AG08396 (cell line): ENCODE measurements at places on chromosomes 4 and X.

GRCh38 chr4:102352781-102353180 is 7.5 kb upstream of the SLC39A8 start:
- no peak for DNase-seq

DNA sequence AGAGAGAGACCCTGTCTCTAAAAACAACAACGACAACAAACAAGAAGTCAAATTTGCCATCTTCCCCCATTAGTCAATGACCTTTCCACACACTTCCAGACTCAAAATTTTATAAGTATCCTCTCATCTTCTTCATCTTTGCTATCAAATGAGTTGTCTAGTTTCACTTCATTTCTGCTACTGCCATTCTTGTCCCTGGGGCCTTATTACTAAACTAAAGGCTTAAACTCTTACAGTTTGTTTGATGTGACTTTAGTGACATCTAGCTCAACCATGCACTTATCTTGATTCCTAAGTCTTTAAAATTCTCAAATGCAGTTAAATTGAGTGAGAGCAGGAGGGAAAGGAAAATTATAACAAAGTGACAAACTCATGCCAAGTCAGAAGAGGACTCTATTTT is 271.8 kb upstream of the GK2 start:
- no peak for DNase-seq

DNA sequence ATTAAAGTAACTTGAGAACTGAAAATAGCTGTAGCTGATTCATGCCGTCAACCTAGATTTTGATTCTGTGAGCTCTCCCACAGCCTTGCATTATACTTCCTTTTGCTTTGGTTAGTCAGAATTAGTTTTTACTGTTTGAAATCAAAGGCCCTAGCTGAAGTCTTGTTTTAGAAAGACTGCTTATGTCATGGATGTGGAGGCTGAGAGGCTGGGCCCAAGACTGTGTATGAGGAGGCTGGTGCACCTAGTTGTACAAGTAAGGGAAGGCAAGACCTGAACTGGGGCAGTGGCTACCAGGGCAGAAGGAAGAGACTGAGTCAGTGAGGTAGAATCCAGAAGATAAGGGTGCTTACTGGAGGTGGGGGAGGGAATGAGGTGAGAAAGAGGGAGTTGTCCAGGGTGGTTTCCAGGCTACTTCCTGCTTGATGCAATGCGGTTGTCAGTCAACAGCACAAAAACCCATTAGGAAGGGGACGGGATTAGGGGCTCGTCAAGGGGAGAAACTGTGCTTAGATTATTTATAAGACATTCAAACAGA is 76.2 kb upstream of the PAGE3 start:
- DNase-seq = no peak

- peak; percentile 76 for DNase-seq
These were observed 27.5 kb upstream of the PDGFC start for GRCh38 chr4:156999175-156999517.

DNA sequence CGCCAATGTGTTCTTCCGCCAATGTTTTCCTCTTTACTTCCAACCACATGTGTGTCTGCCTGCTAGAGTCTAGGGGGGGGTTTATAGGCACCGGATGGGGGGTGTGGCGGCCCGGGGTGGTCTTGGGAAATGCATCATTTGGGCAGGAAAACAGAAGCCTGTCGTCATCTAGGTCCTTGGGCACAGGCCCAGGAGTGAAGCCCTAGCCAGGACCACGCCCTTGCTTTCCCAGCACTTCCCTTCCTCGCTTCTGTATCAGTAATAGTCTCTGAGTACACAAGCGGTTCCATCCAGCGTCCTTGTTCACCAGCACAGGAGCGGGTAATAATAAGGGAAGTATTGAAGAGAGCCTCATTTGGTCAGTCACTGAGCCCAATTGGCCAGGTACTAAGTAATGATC is 74.5 kb downstream of the QDPR start:
- DNase-seq = no peak

GRCh38 chr4:84218031-84218430 is 281.1 kb downstream of the NKX6-1 start:
- DNase-seq = no peak

GRCh38 chrX:43836435-43837184 is 45.6 kb downstream of the MAOB start:
- no peak for DNase-seq

GRCh38 chr4:144575181-144575580 is 70.8 kb upstream of the HHIP start:
- DNase-seq = no peak

DNA sequence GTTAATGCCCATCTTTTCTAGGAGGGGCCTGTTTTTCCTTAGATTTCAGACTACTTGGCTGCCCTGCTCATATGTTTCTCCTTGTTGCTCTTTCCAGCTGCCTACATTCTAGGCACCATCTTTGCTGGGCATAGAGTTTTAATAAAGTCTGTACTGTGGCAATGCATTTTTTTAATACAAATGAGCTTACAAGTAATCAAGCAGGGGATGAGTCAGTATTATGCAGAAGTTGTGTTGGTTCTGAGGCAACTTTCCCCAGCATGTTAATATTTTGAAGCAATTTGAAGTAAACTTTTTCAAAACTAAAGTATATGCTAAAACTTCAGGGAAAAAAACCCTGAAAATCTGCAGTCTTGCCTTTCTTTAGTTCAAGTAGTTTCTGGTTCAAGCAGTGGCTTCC is 372.0 kb upstream of the GATB start:
- DNase-seq = no peak

DNA sequence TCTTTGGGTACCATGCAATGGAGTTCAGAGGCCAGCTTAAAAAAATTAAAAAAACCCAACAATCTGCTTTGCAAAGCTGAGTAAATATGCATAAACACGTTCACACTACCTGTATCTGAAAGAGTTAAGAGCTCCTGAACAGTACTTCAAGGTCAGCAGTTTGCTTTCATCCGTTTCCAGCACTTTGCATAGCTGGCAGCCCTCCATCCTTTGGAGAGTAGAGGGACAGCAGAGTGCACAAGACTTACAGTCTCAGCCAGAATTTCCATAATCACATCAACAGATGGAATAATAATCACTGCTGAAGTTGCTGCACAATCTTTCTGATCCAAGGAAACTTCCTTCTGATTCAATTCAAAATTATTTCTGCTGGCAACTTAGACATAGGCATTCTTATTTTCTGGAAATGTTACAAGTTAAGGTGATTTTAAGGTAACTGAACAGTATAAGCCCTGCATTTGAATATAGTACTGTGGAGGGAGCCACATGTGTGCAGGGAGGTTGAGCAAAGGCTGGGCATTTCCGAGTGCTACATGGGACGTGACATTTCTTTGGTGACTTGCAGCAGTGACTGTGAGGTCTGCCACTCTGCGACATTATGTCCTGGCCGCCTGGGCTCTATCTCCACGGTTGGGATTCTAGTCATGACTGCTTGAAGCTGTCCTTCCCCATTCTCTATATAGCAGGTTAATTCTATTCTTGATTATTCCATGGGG is 73.5 kb upstream of the EMCN start:
- no peak for DNase-seq

DNA sequence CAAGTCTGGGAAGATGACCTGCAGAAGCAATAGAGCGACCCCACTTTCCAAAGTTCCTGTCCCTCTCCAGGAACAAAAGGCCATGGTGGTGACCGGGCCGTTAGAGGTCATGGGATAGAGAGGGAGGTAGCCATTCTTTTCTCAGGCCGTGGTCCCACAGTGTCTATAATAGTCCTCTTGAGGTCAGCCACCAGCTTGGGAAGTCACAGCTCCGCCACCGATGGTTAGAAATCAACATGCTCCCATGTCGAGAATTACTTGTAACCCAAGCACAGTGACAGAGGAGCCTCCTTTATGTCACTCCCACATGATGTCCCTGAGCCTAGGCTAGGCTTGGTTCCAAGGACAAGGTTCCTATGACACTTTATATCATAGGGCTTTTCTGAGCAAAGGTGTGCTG is 48.3 kb upstream of the CBR4 start:
- no peak for DNase-seq

DNA sequence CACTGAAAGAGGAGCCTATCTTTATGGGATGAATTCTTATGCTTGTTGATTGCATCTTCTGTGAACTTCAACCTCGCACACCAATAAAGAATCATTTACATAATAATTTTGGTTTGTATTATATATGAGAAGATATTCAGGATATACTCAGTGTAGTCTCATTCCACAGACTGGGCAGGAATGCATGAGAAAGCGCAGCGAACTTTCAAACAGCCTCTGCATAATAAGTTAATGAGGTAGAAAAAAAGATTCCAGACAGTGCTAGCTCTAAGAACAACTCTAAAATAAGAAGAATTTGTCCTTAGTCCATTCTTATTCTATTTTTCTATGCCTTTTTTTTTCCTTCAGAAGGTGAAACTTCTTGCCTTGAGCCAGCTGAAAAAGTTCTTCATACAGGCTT is 224.3 kb upstream of the CTSO start:
- no peak for DNase-seq

- DNase-seq = peak; percentile 34
These were observed 474.8 kb downstream of the PDGFC start for GRCh38 chr4:156496797-156497196.

- DNase-seq = no peak
These were observed 56.6 kb downstream of the ARHGAP6 start for GRCh38 chrX:11609109-11609508.

- DNase-seq = peak; percentile 54
These were observed 527 bp downstream of the NOA1 start for GRCh38 chr4:56976837-56977320.

DNA sequence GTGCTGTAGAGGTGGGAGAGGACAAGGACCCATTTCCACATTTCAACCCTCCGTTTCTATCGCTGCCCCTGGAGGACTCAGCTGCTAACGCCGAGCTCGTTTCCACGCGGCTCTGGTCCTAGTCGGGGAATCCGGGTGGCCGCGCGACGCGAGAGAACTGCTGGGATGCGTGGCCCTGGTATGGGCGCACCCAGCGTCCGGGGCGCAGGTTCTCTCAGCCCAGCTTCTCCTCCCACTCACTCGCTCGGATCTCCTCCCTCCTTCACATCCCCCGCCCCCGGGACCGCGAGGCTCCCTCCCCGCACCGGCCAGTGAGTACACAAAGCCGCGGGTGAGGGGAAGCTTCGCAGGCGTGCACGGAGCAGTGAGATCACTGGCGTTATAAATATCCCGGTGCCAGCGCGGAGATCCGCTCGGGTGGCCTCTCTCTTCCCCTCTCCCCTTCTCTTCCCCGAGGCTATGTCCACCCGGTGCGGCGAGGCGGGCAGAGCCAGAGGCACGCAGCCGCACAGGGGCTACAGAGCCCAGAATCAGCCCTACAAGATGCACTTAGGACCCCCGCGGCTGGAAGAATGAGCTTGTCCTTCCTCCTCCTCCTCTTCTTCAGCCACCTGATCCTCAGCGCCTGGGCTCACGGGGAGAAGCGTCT is at the start of gene FGF5:
Gene FGF5 (plus strand): TSS at position 412 of the 649 bp plus-strand sequence. CDS start 161 bp downstream, at position 573.
- DNase-seq = peak; percentile 90

- DNase-seq = no peak
These were observed 151.3 kb upstream of the FAM47C start for GRCh38 chrX:36856849-36857248.

- DNase-seq = no peak
These were observed 137.6 kb downstream of the CPZ start for GRCh38 chr4:8730159-8730558.

DNA sequence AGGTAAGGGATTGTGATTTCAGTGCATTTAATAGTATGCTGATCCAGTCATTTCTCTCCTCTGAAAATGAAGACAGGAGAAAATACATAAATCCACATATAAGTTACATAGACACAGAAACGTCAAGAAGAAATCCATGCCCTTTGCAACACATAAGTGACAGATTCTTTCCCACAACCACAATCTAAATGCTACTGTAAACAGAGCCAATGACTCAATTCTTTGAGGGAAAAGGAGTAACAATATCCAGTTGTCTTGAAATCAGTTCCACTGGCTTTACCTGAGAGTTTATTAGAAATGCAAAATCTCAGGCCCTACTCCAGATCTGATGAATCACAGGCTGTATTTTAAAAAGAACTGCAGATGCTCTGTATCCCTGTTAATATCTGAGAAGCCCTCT is 66.4 kb downstream of the ARAP2 start:
- DNase-seq = no peak

DNA sequence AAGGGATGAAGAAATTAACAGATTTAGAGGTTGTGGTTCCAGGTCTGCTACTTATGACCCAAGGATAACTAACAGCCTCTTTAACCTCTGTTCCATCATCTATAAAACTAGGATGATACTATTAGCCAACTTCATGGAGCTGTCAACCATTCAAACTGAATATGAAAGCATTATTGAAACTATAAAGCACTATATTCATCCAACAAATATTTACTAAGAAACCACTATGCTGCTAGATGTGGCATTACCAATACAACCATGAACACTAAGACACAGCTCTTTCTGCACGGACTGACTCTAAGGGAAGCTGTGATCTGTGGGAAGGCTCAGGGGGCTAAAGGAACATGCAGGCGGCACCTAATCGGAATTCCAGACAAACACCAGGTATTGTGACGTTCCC is 66.0 kb downstream of the APBB2 start:
- DNase-seq = no peak

DNA sequence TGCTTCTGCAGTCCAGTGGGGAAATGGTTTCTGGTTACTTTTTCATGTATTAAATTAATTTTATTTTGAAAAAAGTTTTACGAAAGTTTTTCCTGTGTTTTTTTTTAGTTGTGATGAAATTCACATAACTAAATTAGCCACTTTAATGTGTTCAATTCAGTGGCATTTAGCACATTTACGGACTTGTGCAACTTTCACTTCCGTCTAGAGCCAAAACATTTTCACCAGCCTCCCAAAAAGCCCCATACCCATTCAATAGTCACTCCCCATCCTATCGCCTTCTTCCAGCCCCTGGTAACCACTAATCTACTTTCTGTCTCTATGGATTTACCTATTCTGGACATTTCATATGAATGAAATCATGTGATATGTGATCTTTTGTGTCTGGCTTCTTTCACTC is 22.8 kb upstream of the TBL1X start:
- no peak for DNase-seq

- no peak for DNase-seq
These were observed 13.3 kb upstream of the ARHGEF6 start for GRCh38 chrX:136794080-136794479.

DNA sequence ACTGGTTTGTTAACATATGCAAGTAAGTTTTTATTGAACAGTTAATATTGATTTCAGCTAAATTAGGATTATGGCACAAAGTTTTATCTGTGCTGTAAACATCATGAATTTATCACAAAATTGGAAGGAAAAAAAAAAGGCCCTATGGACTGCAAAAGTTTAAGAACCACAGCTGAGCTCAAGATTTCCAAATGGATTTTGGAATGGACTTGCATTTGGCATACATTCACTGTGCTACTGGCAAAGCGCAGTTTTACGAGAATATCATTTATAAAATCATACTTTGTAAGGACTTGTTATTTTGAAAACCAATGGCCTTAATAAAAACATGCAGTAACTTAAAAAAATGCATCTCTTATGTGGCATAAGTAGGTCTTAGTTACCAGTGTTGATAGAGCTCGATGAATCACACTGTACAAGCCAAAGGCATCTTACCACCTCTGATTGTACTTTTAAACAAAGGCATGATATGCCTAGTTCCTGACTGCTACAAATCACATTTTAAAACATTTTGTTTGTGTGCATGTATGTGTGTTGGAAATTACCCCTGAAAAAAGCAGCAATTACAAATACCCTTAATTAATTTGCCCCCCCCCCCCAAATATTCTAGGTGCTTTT is 58.6 kb downstream of the TAB3 start:
- no peak for DNase-seq
